ENCODE measurements at places on chromosomes 1 and 21. TPM values are rescaled to one million over a fixed set of nuclear protein-coding genes. Genes with fewer than 3 reads are reported as not detected.

Gene IL6R
- 29.2 TPM for total RNA-seq

Gene NR5A2
- not detected for total RNA-seq

Gene TMEM269
- 1.0 TPM for total RNA-seq

Gene C1QTNF12
- 1.6 TPM for total RNA-seq

Gene LGR6
- total RNA-seq, result 1.3 TPM

Gene EVI5
- 16.9 TPM for total RNA-seq

Gene PDC
- total RNA-seq, result not detected

Gene S100A9
- 5,352 TPM for total RNA-seq

Gene FCRL2
- total RNA-seq, result 4.0 TPM

Gene GPX7
- 13.0 TPM for total RNA-seq

Gene PODN
- total RNA-seq, result 0.63 TPM

Gene CHRM3
- total RNA-seq, result 0.10 TPM

Gene TIAM1
- 40.0 TPM for total RNA-seq

Gene PDZK1IP1
- total RNA-seq, result 3.6 TPM

Gene COL16A1
- total RNA-seq, result 0.10 TPM

Gene KCNK1
- total RNA-seq, result 0.10 TPM

Gene FCRL5
- 6.6 TPM for total RNA-seq

Gene SERTAD4
- total RNA-seq, result under 0.01 TPM

Gene CD1E
- total RNA-seq, result 0.52 TPM

Gene PDPN
- not detected for total RNA-seq

Gene MRPL37
- 28.5 TPM for total RNA-seq

Gene UTS2
- total RNA-seq, result 1.4 TPM

Gene FCRLB
- 1.0 TPM for total RNA-seq

Gene POU3F1
- 0.10 TPM for total RNA-seq

Gene KISS1
- total RNA-seq, result not detected

Gene EVA1C
- 4.9 TPM for total RNA-seq

Gene SPRR1A
- not detected for total RNA-seq

Gene RCSD1
- total RNA-seq, result 64.1 TPM

Gene MXRA8
- total RNA-seq, result 1.6 TPM

Gene CLCA1
- total RNA-seq, result not detected

Gene ASPM
- total RNA-seq, result 0.84 TPM

Gene KANK4
- total RNA-seq, result not detected

Gene ST6GALNAC3
- total RNA-seq, result 3.5 TPM

Gene EDN2
- total RNA-seq, result not detected

Gene OR10Z1
- 0.31 TPM for total RNA-seq

Gene HSF2BP
- total RNA-seq, result 0.42 TPM

Measured in mononuclear cell (primary cell).